Fibroblast of the aortic adventitia (primary cell): ENCODE measurements at places on chromosomes 2 and 18. TPM values are rescaled to one million over a fixed set of nuclear protein-coding genes. Genes with fewer than 3 reads are reported as not detected.
A peak's percentile ranks its signal among the peaks of the same experiment; 100 is the strongest.

- DNase-seq = no peak
Measured at GRCh38 chr2:112637289-112637660, 8.5 kb upstream of the SLC20A1 start.

DNA sequence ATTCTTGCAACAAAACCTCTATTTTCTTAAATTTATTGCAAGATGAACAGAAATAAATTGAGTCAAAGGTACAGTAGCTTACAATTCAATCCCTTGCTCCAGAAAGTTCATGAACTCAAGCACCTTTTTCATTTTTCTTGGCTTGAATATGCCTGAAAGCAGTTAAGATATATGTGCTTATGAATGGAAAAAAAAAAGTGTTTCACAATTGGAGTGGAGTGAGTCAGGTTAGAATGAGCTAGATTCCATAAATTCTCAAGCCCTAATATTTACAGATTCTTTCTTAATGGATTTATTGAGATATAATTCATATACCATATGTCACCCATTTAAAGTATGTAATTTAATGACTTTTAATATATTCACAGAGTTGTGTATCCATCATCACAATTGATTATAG, 39.6 kb upstream of the NEMP2 start:
- peak; percentile 46 for DNase-seq

DNA sequence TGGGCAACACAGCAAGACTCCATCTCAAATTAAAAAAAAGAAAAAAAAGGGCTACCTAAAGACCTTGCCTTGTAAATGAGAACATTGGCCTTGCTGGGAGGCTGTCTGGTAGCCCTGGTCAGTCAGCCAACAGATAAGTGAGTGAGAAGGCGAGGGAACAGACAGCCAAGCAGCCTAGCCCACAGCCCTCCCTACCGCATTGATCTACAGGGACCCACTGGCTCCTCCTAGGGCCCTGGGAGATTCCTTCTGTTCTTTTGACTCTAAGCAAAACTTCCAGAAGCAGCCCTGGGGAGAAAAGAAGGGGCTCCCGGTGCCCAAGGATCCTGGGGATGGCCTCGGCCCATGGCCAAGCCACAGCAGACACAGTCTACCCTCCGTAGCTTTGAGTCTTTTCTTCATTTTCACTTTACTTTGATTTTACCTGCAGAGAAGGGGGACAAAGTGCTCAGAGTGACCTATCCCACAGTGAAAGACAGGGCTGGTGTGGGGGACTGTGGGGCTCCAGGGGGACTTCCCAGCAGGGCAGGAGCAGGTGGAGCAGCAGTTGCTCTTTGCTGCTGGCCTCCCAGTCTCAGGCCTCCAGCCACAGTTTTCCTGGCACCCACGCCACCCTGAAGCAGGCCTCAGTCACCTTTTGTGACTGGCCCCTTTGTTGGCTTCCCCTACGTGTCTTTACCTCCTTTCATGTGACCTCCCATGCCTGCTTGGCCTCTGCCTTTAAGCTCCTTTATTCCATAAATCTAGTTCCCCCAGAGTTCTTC, 5.1 kb downstream of the CEP68 start:
- DNase-seq = no peak

HNMT gene
- 32.2 and 47.8 TPM in 2 replicates for total RNA-seq

DNA sequence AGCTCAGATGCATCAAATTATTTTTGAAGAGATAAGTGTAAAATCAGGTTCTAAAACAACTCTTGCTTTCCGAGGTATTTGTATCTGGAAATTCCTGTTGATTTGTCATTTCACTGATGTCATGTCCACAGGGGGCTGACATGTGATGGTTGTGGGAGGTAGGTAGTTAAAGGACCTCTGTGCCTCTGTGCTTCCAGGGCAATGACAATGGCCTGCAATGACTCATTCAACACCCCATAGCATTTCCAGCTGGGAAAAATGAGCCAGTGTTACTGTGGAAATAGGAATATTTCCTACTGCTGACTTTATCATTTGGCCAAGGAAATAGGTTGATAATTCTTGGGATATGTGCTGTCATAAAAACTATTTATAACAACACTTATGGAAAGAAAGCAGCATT, 86.2 kb upstream of the CCDC195 start:
- DNase-seq = peak; percentile 67

GRCh38 chr2:120108749-120109148, 95.9 kb downstream of the EPB41L5 start:
- peak; percentile 44 for DNase-seq

GRCh38 chr18:7417727-7418126, 149.4 kb upstream of the PTPRM start:
- DNase-seq = no peak

SCYGR4 gene
- not detected in 2 replicates for total RNA-seq

DNA sequence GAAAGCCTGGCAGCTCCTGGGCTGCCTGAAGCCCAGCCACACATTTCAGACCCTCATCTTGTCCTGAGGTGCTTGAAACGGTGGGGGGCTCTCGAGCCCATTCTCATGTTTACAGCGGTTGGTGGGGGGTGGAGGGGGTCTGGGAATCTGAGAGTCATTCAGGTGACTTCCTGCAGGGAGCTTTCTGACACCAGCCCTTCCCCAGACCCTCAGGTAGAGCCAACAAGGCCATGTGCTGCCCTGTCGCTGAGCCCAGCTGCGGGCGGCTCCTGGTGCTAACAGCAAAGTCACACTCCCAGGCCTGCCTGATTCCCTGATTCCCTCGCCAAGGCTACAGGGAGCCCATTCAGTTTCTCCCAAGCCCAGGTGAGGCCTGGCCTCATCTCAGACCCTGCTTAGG, 324.9 kb upstream of the MEX3C start:
- no peak for DNase-seq

NT5C1B gene
- not detected in 2 replicates for total RNA-seq

LCT gene
- total RNA-seq = not detected in 2 replicates

ZEB2 gene
- total RNA-seq = 104 and 129 TPM in 2 replicates

DNA sequence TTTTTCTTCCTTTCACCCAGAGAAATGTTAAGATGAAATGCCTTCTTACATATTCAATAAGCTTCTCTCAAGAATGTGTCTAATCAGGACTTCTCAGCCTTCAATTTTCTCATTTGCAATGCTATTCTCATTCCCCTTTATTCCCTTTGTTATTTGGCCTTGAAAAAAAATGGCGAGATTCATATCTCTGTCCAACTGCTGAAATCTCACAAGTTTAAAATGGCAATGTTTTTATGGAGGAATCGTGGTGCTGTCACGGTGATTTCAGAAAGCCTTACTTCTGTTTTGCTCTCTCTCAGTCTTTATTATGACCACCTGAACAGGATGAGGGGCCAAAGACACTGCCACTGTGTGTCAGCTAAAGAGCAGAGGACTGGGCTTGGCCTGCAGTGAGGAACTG, 928.5 kb downstream of the DCC start:
- DNase-seq = no peak

BMP10 gene
- not detected in 2 replicates for total RNA-seq

UGT1A10 gene
- total RNA-seq = 0.41 TPM in 1 of 2 replicates, not detected in the other

TEKT4 gene
- total RNA-seq = not detected in 2 replicates

INHA gene
- 0.18 and 2.0 TPM in 2 replicates for total RNA-seq

BOLL gene
- not detected in 2 replicates for total RNA-seq

COL4A3 gene
- 0.08 and 1.3 TPM in 2 replicates for total RNA-seq

- no peak for DNase-seq
Measured at GRCh38 chr2:16204886-16205620, 264.7 kb downstream of the MYCN start.

DNA sequence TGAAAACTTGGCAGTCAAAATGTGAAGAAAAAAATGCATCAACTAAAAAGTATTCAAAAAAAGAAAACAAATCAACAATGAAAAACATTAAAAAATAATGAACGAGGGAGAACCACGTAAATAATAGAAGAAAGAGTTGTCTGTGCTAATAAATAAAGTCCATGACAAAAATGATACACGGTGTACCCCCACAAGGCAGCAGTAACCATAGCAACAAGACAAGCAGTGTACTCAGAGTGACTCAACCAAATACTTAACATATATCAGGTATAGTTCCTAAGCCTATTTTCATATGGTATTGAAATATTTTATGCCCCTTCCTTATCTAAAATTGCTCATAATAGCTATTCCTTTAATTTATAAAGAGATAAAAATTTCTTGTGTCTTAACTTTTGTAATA, 162.3 kb upstream of the TMEM200C start:
- no peak for DNase-seq

GRCh38 chr2:109385506-109385905, 228.3 kb downstream of the SEPTIN10 start:
- DNase-seq = no peak

DNA sequence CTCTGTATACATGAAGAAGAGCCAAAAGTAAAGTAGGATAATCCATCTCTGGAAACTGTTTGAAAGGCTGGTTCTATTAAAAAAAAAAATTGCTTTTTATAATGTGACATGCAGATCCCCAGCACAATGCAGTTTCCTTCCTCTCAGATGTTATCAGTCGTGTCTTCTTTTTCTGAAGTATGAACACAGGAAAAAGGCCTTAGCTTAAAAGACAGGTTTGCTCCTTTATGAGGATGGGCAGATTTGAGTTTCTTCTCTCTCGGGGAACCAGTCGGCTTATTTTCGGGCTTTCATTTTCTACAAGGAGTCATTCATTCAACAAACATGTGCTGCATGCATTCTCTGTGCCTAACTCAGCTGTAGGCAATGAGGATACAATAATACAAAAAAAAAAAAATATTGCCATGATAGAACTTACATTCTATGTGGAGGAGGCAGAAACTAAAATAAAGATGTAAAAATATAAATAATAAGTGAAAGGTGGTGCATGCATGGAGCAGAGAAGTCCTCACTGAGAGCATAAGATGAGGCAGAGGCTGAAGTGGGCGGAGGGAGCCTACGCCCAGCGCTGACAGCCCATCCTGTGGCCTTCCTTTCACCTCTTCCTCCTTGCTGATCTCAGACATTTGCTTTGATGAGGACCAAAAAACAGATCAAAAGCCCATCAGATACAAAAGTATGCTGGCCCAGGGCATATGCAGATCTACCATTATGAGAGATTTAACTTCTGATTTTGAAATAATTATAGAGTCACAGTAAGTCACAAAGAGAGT, at the start of gene CD226:
Gene CD226 (minus strand): TSS at position 513 of the 773 bp plus-strand sequence. CDS start 467 bp downstream, at position 46.
- no peak for DNase-seq

FN1 gene
- total RNA-seq = 3,314 and 7,235 TPM in 2 replicates

DNA sequence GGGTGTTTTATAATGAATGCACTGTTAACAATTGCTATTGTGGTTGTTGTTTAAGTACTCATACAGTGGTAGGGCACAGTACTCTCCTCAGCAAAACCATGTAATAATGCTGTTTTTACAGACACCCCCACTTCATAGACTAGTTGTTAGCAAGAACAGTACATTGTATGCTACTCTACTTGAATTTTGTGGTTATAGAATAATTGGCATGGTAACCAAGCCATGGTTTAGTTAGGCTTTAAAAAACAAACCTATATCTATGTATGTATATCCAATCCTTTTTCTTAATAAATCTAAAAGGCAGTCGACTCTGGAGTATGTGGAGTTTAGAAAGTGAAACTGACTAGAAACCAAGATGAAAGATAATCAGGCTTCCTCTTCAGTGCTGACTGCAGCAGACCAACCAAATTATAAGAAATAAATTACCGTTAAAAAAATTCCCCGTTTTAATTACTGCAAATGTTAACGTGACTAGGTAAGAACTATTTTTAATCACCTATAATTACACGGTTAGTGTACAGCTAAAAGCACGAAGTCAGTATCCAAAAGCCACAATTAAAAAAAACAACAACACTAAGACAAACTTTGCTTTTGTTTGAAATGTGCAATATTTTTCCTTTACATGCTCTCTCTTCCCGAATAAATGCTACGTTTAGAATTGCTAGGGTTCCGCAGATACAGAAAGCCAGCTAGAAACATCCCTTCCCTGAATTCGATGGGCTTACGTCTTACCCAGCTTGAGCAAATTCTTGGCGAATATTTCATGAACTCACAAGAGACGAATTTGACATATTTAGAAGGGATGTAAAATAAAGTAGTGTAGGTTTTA, 113.3 kb upstream of the SERTAD2 start:
- peak; percentile 76 for DNase-seq

DNA sequence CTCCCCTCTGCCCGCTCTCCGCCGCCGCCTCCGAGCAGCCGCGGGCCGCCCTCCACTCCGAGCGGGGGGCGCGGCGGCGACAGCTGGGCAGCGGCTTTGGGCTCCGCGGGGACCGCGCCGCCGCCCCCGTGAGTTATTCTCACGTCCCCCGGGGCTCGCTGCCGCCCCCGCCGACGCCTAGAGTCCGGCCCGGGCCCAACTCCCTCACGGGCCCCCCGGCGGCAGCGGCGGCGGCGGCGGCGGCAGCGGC, 645 bp downstream of the MIB1 start:
- no peak for DNase-seq
